ENCODE measurements at places on chromosomes 12 and 14.

DNA sequence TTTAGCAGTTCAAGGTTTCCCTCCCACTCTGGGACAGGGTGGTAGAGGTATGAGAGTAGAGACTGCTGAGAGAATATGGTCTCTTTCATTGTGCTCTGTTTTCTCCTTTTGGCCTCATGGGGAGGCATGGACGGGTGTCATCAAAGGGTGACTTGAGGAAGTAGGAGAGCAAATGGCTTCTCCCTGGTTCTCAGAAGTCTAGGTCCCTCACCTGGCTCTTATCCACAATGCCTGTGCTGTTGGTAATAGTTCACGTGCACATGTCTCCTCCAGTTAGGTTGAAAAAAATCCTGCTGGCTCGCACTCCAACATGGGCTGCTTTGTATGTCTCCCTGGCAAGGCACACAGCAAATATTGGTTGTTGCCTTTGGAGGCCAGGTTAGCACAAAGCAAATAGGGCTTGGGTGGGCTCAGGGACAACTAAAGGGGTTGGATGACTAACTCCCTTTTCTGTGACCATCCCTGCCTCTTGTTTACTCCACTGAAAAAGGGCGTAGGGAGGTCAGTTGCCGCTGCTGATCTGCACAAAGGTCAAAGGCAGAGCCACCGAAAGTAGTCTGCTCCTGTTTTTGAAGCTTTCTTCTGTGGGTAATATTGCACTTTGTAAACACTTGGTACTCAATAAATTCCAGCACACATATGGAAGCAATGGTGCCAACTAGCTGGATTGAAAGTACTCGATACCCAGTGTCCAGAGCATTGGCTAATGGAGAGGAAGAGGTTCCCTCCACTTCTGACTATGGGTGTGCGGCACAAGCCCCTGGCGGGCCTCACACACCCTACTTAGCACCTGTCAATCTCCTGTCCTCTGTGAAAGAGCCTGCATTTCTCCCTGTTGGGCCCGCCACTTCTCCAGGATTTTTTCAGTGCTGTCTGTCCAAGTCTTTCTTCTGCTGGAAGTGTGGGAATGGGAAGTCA, 121.8 kb downstream of the SLC38A6 start:
- no peak for DNase-seq

GRCh38 chr14:84674636-84675035, 855.3 kb upstream of the FLRT2 start:
- no peak for DNase-seq

DNA sequence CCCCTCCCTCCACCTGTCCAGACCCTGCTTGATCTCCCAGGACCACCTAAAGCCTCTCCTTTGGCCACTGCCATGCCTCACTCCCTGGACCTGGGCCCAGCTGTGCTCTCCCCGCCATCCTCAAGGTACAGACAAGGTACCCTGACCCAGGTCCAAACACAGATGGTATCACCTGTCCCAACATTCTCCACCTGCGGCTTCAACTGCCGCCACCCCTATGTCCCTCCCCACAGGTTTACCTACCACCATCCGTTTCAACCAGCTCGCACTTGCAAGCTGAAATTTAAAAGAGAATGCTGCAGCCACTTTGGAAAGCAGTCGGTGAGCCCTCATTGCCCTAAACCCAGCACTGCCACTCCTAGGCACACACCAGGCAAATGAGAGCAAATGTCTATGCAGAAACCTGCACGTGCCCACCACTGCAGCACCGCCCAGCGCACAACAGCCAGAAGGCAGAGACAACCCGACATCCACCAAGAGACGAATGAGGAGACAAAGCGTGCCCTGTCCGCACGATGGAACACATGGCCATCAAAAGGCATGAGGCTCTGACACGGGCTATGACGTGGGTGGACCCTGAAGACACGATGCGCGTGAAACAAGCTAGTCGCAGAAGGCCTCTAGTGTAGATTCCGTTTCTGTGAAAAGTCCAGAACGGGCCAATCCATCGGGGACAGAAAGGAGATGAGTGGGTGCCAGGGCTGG, 71.0 kb downstream of the RFLNA start:
- no peak for DNase-seq

- no peak for DNase-seq
Measured at GRCh38 chr12:130242506-130242905, 80.2 kb downstream of the FZD10 start.

DNA sequence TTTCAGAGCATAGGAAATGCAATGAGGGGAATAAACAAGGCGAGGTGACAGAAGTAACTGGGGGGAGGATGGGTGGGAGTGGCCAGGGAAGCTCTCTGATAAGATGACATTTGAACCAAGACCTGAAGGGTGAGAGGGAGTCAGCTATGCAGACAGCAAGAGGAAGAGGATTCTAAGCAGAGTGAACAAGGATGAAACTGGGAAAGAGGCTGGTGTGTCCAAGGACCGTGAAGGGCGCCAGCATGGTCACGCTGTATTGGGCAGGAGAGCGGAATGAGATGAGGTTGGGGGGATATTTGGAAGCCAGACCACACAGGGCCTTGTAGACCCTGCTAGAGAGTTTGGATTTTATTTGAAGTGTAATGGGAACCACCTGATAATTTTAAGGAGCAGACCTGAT, 10.5 kb upstream of the PPP1R1A start:
- no peak for DNase-seq

GRCh38 chr12:89346741-89347324, 5.5 kb downstream of the DUSP6 start:
- DNase-seq, result no peak

GRCh38 chr12:91566328-91567099, 383.9 kb upstream of the DCN start:
- no peak for DNase-seq

- DNase-seq, result no peak
Measured at GRCh38 chr12:31989571-31990362, 30.6 kb downstream of the RESF1 start.

GRCh38 chr14:58575956-58576355, 61.8 kb upstream of the DACT1 start:
- DNase-seq, result no peak

GRCh38 chr12:90010089-90010488, 301.5 kb upstream of the ATP2B1 start:
- DNase-seq, result no peak

- DNase-seq, result no peak
Measured at GRCh38 chr12:77537663-77538062, 293.0 kb upstream of the NAV3 start.

GRCh38 chr12:105272814-105273416, 36.9 kb upstream of the APPL2 start:
- no peak for DNase-seq

GRCh38 chr12:69101505-69101904, 137.9 kb upstream of the CPSF6 start:
- DNase-seq, result no peak

DNA sequence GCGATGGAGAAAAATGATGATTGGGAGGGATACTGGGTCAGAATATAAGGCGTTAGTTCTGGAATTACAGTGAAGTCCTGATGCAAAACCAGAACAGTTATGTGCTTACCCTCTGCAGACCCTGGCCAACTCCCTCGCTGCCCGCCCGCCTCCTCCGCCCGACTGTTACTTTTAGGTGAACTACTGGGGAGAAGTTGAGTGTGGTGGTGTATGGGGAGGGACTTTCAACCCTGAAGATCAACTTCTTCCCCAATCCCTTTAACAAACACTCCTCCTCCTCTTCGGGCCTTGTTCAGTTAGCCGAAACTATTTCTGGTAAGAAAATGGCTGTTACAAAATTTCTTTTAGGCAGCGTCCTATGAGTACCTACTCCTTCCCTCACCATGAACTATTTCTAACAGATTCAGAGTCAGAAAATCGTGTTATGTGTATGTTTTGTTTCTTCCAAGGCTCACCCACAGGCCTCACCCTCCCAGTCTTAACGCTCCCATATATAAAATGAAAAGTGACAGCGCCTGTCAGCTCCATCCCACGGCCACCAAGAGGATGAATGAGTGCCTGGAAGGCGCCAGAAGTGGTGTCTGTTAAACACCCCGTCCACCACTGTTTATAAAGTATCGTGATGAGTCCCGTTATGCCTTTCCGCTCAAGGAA, 1.3 kb downstream of the FBXO33 start:
- no peak for DNase-seq

DNA sequence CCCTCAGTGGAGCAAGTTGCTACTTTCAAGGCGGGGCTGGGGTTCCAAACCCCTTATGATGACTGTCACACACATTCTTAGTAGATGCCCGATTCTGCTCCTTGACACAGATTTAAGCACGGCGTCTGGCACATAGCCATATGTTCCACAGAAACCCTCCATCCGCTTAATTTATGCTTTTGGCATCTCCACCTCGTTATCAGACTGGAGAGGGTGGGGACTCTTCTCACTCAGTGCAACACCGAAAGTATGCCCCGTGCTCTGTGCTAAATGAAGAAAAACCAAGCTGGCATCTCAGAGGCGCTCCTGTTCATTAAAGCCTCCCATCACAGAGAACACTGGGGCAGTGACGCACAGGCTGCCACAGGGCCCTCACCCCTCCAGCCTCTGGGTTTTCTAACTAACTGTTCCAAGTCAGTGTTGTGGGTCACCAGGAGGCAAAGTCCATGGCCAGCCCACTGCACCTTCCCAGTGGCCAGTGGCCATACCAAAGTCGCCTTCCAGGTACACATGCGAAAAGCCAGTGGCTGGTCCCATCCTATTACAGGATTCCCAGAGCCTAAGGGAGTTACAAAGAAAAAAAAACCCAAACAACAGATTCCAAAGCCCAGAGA, 27.3 kb downstream of the CCDC88C start:
- peak; percentile 97 for DNase-seq

GRCh38 chr14:96263347-96264199, 7.6 kb downstream of the BDKRB1 start:
- DNase-seq, result peak; percentile 61

GRCh38 chr12:52506858-52507715, 13.1 kb downstream of the KRT5 start:
- no peak for DNase-seq

GRCh38 chr12:58540480-58541299, 379.6 kb downstream of the LRIG3 start:
- peak; percentile 28 for DNase-seq

- DNase-seq, result no peak
Measured at GRCh38 chr14:60514741-60515491, 6.0 kb downstream of the SIX6 start.

GRCh38 chr14:95489214-95490137, 27.0 kb downstream of the SYNE3 start:
- DNase-seq, result no peak

- DNase-seq, result peak; percentile 72
Measured at GRCh38 chr12:6944381-6945186, 762 bp downstream of the C12orf57 start.

DNA sequence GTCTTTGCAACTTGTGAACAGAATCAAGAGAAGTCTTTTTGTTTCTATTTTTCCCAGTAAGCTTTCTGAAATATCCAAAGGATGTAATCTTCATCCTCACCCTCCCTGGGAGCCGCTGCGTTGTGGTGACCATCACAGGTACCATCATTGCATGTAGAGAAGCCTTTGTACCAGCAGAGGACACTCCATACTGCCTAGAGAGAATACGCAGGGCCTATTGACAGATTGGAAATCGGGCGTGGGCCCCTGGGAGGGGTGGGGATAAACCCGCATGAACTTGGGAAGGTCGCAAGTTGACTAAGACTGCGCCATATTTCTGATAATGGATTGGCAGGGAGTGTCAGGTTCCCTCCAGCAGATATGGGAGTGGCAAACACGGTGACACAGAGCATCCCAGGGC, 12.7 kb downstream of the KRT1 start:
- DNase-seq, result no peak

DNA sequence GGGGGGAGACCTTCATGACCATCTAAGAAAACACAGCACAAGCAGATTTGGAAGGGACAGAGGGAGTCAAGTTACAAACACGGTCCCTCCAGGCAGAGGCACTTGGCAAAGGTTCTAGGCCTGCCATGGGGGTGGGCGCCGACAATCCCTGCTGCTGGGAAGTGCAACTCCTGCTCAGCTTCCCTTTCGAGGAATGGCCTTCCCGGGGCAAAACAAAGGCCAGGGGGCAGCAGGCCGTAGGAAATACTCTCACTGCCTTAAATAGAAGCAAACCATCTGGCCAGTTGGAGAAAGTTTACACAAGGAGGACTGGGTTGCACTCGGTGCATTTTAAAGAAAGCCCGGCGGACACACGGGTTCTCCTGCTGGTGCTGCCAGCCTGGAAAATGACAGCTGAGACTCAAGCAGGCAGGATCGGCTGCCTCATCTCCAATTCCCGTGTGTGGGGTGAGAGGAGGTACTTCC, 65.8 kb downstream of the ITPK1 start:
- no peak for DNase-seq

DNA sequence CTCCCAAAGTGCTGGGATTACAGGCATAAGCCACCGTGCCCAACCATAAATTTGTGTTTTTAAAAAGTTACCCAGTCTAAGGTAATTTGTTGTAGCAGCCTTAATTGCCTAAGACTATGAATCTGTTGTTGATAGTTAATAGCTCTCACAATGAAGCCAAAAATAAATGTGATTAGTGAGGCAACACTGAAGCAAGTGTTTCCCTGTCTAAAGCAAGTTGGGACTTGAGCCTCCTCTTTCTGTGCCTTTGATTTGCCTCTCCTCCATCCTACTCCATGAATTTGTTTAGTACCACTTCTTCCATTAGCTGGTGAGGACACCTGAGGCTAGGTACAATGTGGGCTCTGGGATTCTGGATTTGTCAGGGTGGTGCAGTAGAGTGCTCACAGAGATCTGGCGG, 36.8 kb downstream of the DAAM1 start:
- no peak for DNase-seq

DNA sequence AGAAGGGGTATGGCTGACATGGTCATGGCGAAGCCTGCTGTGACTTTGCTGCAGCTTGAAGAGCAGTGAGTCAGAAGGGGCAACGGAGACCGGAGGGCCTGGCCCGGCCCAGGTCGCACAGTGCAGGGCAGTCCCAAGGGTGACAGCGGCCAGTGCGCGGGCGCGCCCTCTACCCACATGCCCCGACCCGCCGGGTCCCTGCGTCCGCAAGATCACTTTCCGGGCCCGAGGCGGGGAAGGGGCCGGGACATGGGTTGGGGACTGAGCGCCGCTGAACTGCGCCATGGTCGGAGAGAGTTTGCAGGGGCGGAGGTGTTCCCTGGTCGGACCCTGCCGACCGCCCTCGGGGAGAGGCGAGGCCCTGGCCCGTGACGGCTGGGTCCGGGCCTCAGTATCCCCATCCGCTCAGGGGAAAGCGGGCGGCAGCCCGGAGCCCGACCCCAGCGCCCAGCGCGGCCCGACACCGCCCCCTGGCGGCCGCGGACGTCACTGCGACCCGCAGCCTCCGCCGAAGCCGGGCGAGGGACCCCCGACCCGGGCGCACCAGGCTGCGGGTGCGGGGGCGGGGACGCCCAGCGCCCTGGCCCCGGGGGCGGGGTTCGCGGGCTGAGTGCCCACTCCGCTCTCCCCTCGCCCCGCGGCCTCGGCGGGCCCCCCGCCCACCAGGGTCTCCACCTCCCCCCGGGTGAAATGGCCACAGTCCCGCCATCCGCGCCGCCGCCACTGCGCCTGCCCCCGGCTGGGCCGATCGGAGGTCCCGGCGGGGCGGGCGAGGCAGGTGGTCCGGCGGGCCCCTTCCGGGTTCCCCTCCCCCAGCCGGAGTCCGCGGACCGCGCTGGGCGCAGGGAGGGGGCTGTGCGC, 7.2 kb upstream of the ANKRD9 start:
- no peak for DNase-seq
